ENCODE measurements at places on chromosomes 3 and 15.
A peak's percentile ranks its signal among the peaks of the same experiment; 100 is the strongest.

DNA sequence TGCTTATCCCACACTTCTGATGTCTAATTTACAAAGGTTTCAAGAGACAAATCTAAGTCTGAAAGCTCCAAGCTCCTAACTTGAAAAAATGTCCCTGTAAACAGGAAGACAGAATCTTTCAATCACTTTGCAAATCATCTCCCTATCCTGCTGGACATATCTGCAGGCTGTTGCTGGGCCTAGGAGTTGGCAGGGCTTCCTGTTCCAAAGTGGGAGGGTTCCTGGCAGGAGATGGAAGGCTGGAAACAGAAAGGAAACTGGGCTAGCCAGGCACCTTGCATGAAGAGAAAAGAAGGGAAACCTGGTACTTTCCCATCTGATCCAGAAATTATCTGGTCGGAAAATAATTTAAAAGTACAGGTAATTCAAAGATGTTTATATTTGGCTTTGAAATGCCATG lies 227.3 kb upstream of the IL12A start:
- DNase-seq, result no peak

- DNase-seq, result no peak
These were observed 35.0 kb downstream of the TM4SF4 start for GRCh38 chr3:149509526-149509925.

- DNase-seq, result no peak
These were observed 251.7 kb upstream of the GOLGA6L4 start for GRCh38 chr15:83983634-83984458.

- DNase-seq, result no peak
These were observed 1447.4 kb upstream of the ALCAM start for GRCh38 chr3:103919327-103919726.

DNA sequence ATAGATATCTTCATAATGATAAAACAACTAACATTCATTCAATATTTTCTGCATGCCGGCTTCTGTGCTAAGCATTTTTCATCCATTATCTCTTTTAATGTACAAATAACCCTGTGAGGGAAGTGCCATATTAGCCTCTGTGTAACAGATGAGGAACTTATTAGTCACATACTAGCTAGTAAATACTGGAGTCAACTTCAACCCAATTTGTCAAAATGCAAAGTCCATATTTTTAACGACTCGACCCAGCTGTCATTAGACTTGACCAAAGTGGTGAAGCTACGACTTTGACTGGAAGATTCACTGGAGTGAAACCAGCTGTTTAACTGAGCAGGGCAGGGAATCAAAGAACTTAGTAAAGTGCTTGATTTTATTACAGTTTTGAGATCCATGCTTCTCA lies 41.6 kb downstream of the PARP15 start:
- DNase-seq, result no peak

DNA sequence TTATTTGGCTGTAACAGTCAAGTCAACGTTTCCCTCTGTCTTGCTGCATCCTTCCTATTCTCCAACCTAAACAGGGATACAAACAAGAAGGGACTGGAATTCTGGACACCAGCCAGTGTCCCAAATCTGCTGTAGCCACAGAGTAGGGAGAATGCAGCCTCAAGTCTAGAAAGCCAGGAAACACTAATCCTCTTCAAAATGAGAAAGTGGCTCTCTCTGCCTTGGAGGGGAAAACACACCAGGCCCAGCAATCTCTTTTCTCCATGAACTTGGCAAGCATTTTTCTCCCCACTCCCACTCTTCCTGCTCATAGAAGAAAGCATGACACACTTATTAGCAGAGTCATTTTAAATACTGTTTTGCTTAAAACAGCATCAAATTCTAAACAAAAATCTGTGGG lies 781.7 kb downstream of the SQOR start:
- DNase-seq, result no peak

DNA sequence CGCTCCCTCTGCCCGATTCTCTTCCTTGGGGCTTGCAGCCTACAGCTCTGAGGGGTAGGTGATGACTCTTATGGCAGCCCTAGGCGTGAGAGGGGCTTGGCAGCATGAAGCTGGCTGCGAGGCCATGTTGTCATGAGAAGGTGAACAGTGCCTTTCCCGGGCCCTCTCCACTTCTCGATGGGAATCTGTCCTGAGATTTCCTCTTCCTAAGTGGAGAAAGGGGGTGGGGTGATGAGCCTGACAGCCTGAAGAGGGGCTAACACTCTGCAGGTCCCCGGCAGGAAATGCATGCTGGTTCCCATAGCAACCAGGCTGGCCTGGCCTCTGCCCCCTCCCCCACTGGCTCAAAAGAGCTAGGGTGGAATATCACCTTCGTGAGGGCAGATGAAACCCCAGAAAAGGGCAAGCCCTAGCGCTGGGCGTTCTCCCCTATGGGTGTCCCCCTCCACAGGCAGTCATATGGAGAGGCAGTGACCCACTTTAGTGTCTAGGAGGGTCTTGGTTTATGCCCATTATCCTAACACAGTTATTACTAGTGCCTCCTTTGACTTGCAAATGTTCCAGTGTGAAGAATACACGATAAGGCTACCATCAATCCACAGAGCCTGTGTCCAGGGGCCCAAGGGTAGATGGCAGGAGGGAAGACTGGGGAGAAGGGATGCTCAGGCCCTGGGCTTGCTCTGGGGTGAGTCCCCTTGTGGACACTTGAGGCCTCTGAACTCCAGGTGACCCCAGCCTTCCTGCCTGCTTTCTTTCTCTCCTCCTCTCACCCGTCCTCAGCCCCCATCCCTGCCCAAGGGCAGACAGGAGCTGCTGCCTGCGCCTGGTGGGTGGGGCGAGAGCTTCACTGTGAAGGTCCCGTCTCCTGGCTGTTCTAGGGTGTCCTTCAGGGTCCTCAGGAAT lies 13.2 kb downstream of the EPHB3 start:
- DNase-seq, result no peak

- no peak for DNase-seq
These were observed 8.1 kb downstream of the ITIH4 start for GRCh38 chr3:52822363-52822762.

DNA sequence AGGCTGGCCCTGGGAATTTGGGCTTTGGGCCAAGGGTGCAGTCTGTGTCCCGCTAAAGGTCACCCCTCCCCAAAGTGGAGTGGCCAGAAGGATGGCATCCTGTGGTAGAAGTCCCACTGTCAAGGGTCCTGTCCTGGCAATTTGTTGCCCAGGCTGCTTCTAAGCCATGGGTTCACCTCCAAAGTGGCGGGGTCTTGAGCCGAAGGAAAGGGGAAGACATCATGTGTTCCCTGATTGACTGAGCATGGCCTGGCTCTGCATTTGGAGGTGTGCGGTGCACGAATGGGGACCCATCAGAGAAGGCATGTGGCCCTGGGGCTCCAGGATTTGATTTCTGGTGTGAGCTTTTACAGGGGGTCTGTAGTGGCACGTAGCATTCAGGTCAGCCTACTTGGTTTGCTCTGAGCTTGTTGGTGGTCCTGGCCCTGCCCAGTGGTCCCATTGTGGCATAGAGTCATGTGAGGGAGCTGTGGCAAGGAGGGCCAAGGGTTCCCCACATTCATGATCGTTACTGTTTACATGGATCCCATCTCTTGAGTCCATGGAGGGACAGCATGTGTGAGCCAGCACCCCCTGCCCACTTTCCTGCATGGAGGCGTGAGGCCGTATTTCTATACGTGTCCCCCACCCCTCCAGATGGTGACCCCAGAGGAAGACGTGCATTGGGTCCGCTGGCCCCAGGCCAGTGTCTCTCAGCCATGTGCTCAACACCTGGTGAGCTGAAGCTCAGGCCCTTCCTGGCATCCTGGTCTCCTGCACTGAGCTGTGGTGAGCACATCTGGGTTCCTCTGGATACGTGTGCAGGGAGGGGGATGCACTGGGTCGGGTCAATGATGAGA lies 225.1 kb downstream of the SNRPN start:
- peak; percentile 24 for DNase-seq

All from mucosa of descending colon (tissue), 3 donors.